ENCODE measurements at places on chromosomes 12 and 14. TPM values are rescaled to one million over a fixed set of nuclear protein-coding genes. Genes with fewer than 3 reads are reported as not detected.

Gene LPAR5
- total RNA-seq: 4.0 TPM

Gene HOXC6
- 5.5 TPM for total RNA-seq

Gene TEP1
- total RNA-seq: 30.3 TPM

Gene KLHL33
- 0.51 TPM for total RNA-seq

Gene PELI2
- total RNA-seq: 21.8 TPM

Gene TAS2R8
- not detected for total RNA-seq

Gene GLI1
- 2.9 TPM for total RNA-seq

Gene APOF
- total RNA-seq: not detected

Gene B4GALNT1
- total RNA-seq: 0.17 TPM

Gene APOLD1
- total RNA-seq: 57.3 TPM

Gene FAR2
- 26.0 TPM for total RNA-seq

Gene EFCAB11
- total RNA-seq: 8.5 TPM

Gene CACNB3
- 5.3 TPM for total RNA-seq

Gene TTC5
- total RNA-seq: 11.7 TPM

Gene FAM186B
- 0.17 TPM for total RNA-seq

Gene CLEC14A
- 101 TPM for total RNA-seq

Gene FOXN4
- total RNA-seq: not detected

Gene TPH2
- total RNA-seq: not detected

Gene SRGAP1
- 27.2 TPM for total RNA-seq

Gene SMIM41
- total RNA-seq: not detected

Gene KRT2
- total RNA-seq: not detected

Gene GYS2
- 17.0 TPM for total RNA-seq

Gene CCDC60
- not detected for total RNA-seq

Gene SERPINA10
- not detected for total RNA-seq

Gene SERPINA6
- not detected for total RNA-seq

Gene CCDC175
- not detected for total RNA-seq

Gene LTBP2
- total RNA-seq: 109 TPM

Gene DCN
- 3,671 TPM for total RNA-seq

Gene YEATS4
- total RNA-seq: 9.3 TPM

Gene SCN8A
- 0.88 TPM for total RNA-seq

Gene RAD9B
- total RNA-seq: 0.22 TPM

Gene GLIPR1
- 8.9 TPM for total RNA-seq

Gene IL23A
- total RNA-seq: 1.0 TPM

Gene CRIP1
- 20.7 TPM for total RNA-seq

Gene MPHOSPH9
- total RNA-seq: 38.5 TPM

Gene SSPN
- 13.9 TPM for total RNA-seq

Gene ABCD2
- total RNA-seq: 20.4 TPM

Gene FAM161B
- 4.1 TPM for total RNA-seq

Gene FGF6
- not detected for total RNA-seq

All from subcutaneous adipose tissue (tissue), 4 donors.